ENCODE measurements at places on chromosomes 16 and 17.

GRCh38 chr17:3968886-3969524, 4.8 kb upstream of the ATP2A3 start:
- no peak for DNase-seq

- no peak for DNase-seq
Measured at GRCh38 chr16:73669535-73670274, 621.8 kb upstream of the ZFHX3 start.

DNA sequence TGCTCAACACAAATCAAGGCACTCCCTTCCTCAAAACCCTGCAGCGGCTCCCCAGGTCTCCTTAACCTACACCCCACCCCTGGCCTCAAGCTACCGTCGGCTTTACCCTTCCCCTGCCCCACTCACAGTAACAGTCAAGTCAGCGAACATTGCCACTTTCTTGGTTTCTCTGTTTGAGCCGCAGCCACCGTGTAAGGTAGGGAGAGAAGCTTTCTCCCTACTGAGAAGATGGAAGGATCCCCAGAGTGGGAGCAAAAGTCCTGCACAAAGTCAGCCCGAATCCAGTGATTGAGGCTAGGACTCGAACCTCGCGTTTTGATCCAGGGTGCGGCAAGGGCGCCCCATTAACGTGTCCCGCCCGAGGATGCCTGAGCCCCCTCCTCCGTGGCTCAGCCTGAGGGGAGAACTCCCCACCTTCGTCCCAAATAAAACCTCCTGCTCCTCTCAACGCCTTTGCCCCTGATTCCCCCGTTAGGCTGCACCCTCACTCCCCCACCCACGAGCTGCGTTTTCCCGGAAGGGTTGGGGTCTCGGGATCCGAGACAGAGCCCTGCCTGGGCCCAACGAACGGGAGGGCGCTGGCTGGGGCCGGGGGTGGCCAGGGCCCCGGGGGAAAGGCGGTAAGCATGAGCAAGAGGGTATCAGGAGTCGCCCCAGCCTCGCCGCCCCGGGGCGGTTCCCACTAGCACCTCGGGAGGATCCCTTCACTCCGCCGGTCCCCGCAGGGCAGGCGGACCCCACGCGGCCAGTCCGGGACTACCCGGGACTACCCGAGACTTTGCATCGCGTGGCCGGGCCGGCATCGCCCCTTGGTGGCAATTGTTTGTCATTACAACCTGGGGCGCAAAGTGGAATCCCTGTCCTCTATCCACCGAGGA, 9.9 kb upstream of the NAGS start:
- no peak for DNase-seq

DNA sequence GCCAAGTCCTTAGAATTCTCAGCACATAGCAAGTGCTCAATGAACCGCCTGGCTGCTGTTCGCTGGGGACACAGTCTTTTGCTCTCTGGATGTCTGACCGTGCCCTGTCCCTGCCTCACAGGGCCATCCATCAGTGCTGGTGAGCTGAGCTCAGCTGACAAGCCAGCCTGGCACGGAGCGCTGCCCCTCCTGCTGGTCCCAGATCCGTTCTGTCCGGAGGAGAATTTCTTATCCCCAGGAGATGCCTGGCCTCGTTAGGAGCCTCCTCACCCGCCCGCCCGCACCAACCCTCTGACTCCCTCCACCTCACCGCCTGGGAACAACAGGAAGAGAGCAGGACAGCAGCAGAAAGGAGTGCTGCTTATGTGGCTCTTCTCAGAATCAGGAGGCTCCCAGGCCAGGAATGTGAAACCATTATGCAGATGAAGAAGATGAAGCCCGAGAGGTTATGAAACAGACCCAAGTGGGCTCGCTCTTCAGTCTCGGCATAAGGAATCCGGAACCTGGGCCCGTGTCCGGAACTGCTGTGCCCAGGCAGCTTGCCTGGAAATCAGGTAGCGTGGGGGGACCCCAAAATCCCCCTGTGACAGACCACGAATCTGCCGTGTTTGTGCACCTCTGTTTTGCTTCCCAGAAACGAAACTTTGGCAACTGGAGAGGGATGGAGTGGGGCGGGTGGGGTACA, 28.8 kb upstream of the RMI2 start:
- no peak for DNase-seq

DNA sequence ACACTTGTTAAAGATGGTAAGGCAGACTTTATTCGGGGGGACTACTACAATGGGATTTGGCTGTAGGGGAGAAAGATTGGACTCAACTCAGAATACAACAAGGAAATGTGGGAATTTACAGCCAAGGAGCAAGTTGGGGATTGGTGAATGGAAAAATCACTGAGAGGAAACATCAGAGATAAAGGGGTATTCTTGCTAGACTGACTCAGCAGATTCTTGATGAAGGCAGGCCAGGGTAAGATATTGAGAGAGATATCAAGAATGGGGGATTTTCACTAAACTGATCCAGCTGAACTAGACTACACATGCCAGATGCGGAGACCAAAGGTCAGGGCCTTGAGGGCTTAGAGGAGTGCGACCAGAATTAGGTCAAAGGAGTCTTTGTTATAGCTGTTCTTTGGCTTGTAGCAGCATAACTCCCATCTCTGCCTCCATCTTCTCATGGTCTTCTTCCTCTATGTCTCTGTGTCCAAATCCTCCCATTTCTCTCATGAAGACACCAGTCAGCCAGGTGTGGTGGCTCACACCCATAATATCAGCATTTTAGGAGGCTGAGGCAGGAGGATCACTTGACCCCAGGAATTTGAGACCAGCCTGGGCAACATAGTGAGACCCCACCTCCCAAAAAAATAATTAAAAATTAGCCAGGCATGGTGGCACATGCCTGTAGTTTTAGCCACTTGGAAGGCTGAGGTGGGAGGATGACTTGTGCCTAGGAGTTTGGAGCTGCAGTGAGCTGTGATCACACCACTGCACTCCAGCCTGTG, 17.3 kb downstream of the CHD9NB start:
- DNase-seq = no peak

DNA sequence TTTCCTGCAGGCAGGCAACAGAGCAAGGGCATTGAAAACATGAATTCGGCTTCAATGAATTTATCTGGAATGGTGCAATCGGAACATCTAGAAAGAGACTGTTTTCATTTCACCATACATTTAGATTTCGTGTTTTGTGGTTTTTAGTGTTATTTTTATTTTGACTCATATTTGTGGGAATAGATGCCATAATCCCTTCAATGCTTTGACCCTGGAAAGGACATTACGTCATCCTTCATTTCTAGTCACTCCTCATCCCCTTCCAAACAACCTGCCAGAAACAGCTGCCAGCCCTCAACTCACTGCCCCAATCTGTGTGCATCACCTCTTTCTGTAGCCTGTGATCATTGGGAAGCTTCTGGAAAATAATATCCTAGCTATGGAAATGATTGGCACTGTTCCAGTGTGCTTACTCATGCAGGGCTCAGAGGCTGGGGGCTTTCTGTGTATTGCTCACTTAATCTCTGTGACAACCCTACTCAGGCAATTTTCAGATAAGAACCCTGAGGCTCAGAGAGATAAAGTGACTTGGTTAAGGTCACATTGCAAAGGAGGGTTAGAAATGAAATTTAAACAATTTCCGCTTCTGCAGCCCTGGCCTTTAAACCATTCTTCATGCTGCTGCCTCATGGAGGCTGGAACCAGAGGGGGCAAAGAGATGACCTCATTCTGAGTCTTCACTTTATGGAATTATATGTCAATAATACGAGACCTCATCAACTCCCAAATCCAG, 9.5 kb upstream of the KSR1 start:
- no peak for DNase-seq

GRCh38 chr16:14419817-14420216, 210.2 kb downstream of the PARN start:
- no peak for DNase-seq

DNA sequence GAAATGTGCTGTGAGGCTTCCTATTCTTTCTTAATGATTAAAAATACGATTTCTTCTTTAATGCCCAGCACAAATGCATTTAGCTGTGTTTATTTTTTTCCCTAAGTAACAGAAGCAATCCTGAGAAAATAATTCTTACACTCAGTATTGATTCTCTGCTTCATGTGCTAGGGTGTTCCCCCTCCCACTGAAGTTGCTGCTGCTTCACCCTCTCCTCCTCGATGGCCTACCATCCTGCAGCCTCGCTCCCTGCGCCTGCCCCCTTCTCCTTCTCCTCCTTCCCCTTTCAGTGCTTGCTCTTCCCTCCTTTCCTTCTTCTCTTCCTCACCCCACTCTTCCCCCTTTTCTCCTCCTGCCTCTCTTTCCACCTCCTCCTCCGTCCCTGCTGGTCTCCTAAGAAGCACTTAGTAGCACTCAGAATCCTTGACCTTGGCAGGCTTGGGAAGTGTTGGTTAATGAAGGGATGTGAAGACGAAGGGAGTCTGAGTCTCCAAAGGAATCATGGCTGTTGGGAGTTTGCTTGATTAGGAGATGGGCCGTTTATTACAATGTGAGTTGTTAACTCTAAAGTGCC, 119.7 kb downstream of the RPTOR start:
- no peak for DNase-seq

DNA sequence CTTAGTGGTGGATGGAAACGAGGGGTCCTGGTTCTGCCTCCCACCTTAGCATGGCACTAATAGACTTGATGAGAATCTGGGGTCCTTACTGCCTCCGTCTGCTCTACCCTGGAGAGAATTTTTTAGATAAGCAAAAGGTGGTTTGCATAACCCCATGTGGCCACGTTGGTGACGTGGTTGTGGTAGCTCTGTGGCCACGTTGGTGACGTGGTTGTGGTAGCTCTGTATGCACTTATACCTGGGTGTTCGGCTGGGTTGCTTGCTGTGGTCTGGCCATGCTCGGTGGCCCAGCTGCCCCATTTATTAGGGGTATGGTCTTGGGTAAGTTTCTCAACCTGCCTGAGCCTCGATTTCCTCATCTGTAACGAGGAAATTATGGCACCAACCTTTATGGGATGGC, 13.0 kb downstream of the SPIRE2 start:
- DNase-seq = no peak

GRCh38 chr17:2337544-2338314, 428 bp downstream of the SGSM2 start:
- no peak for DNase-seq

GRCh38 chr16:66553223-66553622, 847 bp downstream of the CKLF start:
- DNase-seq = no peak

GRCh38 chr17:42050393-42051012, at the start of gene C17orf113:
Gene C17orf113, minus strand, starts transcription at chr17:42050601. Its CDS starts 7,225 bp downstream, at chr17:42043376.
- DNase-seq = peak; percentile 8

- no peak for DNase-seq
Measured at GRCh38 chr16:55572439-55572838, 6.0 kb downstream of the CAPNS2 start.

GRCh38 chr17:43907998-43908721, 824 bp upstream of the MPP2 start:
- DNase-seq = no peak

DNA sequence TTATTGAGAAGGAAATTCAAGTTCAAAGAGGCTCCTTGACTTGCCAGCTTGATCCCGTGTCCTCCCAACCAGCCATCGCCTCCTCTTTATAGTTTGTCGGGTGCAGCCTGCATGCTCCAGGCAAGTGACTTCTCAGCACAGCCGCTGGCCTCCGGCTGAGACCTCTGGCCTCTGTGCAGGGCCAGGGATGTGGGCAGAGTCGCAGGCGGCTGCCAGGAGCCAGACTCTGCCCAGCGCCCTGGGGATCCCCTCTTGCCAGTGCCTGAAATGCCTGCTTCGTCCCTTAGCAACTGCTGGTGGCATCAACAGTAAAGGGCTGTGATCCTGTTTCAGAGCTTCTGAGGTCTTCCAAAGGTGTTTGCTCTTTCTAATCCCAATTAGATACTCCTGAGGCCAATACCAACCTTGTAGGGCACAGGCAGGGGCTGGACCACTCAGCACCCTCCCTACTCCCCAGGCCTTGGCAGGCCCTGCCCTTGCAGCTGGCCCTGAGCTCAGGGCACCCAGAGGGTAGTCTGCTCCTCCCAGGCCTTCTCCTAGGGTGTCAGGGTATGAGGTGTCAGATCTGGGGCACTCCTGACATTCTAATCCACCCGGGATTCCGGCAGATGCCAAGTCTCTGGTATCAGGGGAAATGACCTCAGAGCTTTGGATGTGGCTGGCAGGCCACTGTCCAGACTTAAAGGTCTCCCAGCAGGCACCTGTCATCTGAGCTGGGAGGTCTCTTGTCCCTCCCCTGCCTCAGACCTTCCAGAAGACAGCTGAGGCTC, 68.0 kb upstream of the SIAH1 start:
- DNase-seq = no peak

DNA sequence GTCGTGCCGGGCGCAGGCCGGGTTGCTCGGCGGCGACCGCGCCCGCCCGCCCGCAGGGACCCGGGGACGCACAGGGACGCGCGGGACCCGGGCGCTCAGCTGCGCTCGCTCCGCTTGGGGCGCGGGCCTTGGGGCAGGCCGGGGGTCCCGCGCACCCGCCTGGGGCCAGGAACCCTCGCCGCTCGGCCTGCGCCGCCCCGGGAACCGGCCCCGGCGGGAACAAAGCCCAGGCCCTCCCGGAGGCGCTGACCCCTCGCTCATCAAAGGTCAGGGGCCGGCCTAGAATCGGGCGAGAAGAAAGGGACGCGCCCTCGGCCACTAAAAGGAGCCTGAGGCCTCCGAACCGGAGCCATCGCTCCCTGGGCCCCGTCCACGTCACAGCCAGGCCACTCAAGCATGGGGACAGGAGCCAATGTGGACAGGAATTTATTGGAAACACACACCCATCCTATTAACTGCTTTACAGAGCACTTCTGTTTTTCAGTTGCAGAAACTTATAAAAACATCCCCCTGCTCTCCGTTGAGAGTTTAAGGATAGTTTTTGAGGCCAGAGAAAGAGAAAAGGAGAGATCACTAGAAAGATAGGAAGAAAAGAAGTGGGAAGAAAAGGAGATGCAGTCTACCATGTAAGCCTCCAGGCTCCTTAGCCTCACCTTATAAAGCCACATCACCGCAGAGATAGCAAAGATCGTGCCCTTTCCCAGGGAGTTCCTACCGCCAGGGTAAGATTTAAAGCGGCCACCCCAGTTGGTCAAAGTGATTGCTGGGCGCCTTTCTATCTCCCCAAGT, 558 bp upstream of the ZFHX3 start:
- no peak for DNase-seq

DNA sequence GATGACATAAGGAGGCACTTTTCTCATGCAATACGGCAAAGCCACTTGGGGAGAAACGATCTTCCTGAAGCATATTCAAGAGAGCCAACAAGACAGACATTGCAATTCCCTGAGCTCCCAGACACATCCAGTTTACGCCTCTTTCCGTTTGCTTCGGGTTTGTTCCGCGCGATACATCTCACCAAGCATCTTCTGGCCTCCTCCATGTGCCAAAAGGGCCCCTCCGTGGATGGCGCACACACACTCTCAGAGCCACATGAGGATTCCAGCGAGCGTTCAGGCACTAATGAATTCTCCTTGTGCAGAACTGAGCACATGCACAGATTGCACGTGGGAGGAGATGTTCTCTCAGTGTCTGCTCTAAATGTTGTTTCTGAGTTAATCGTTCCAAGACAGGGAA, 146.7 kb upstream of the SHISA6 start:
- no peak for DNase-seq

- no peak for DNase-seq
Measured at GRCh38 chr17:63927464-63928171, 4.5 kb downstream of the CD79B start.

- DNase-seq = peak; percentile 98
Measured at GRCh38 chr17:8192070-8192815, 2.3 kb upstream of the BORCS6 start.

GRCh38 chr16:24516900-24517669, 22.3 kb upstream of the RBBP6 start:
- DNase-seq = peak; percentile 6

All from cerebellar nuclear complex (tissue), 1 donor.